ENCODE measurements at places on chromosomes 1 and 21.

DNA sequence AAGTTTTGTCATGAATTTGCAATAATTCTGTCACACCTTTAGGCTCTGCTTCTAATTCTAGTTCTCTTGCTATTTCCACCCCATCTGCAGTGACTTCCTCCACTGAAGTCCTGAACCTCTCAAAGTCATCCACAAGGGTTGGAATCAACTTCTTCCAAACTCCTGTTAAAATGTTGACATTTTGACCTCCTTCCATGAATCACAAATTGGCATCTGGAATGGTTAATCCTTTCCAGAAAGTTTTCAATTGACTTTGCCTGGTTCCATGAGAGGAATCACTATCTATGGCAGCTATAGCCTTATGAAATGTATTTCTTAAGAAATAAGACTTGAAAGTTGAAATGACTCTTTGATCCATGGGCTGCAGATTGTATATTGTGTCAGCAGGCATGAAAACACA, 19.7 kb upstream of the SFT2D2 start:
- no peak for DNase-seq

- no peak for DNase-seq
These were observed 862.7 kb downstream of the NCAM2 start for GRCh38 chr21:21860888-21861287.

- DNase-seq = no peak
These were observed 4.8 kb upstream of the TAF13 start for GRCh38 chr1:109080441-109081082.

GRCh38 chr21:29217818-29218291, 80.9 kb upstream of the BACH1 start:
- DNase-seq = no peak

- DNase-seq = no peak
These were observed 52.1 kb downstream of the STYXL2 start for GRCh38 chr1:167145965-167146364.

GRCh38 chr1:228752675-228753265, 17.5 kb downstream of the RHOU start:
- DNase-seq = no peak

GRCh38 chr21:41236352-41236973, 68.5 kb downstream of the BACE2 start:
- no peak for DNase-seq

- DNase-seq = no peak
These were observed 612 bp upstream of the CD52 start for GRCh38 chr1:26317146-26317545.

DNA sequence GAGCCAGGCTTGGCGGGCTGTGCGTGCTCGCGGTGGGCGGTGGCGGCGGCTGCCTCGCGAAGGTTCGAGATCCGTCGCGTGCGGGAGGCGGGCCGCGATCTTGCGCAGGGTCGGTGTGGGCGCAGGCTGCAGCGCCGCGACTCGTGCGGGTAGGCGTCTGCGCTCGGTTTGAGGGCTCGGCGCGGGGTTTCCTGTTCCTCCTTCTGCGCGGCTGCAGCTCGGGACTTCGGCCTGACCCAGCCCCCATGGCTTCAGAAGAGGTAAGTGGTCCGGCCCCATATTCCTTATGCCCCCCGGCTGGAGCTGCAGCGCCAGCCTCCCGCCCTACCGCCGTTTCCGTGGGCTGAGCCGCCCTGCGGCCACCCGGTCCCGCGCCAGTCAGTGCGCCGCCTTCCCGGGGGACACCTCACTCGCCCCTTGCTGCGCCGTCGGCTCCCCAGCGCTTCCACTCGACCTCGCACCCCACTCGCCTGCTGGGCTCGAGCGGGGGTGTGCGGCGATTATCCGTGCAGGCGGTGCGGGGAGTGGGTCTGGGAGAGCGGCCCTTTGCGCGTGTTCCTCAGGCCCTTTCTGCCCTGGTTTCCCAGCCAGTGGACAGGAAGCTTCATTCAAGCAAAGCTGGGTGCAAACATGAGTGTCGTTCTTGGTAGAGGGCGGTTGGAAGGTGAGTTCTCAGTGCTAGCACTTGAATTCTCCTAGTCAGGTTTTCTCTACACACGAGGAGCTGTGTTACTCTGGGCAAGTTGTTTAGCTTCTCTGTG, at the start of gene CACYBP:
CACYBP (plus strand) TSS at position 12 of the 761 bp plus-strand sequence; CDS start at position 246, 234 bp downstream.
- DNase-seq = no peak

- no peak for DNase-seq
These were observed 358.0 kb upstream of the C1orf87 start for GRCh38 chr1:60431593-60431992.

DNA sequence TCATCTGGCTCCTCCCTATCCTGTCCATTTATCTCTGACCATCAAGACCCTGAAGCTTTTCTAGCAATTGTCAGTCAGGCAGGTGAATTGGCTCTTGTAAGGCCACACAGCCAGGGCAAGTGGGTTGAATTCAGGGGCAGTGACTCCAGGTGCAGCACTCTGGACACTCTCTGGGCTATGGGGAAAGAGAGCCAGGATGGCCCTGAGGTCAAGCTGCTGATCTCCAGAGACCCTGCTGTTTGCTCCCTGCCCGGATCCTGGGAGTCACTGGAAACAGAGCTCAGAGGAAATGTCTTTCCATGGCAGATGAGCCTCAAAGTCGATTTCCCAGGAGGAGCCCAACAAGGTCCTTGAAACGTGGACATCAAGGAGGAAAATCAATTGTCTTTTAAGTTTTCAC, 184.4 kb downstream of the C1orf94 start:
- no peak for DNase-seq

DNA sequence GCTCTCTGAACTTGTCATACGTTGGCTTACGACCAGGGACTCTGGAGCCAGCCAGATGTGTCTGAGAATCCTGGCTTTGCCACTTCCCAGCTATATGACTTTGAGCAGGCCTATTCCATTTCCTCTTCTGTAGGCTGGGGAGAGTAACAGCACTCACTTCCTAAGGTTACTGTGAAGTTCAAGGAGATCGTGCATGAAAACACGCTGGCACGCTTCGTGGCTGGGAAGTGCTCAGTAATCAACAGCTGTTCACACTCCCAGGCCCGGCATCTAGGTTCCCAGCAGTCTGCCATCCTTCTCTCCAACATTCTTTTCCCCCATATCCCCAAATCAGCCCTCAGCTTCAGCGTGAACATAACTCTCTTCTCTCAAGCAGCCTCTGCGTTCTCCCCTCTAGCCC, 2.0 kb downstream of the ASCL5 start:
- no peak for DNase-seq

- DNase-seq = no peak
These were observed 44.8 kb downstream of the ATP5PO start for GRCh38 chr21:33870768-33871167.

DNA sequence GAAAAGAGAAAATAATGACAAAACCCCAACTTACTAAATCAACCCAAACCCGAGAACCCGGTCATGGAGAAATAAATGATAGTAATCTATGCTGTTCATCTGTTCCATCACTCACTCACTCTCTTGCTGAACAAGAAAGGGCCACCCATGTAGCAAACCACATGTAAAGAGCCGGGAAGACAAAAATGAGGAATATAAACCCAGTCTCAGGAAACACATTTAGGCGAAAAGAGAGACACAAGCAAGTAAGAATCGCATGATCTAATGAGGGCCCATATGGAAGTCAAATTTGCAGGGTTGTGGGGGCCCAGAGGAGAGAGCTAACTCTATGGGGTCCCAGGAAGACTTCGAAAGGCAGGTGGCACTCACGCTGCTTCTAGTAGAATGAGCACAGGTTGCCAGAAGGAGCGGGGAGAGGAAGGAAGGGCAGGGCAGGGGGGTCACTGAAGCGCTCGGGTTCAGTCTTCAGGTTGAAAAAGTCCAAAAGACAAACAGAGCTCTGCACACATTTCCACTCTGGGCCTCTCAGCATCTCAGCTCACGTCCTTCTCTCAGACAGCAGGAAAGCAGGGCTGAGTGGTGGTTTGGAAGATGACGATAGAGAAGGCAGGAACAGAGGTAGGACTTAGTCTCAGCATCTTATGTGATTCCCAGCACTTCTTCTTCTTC, 142.9 kb upstream of the KRTAP19-8 start:
- DNase-seq = no peak

DNA sequence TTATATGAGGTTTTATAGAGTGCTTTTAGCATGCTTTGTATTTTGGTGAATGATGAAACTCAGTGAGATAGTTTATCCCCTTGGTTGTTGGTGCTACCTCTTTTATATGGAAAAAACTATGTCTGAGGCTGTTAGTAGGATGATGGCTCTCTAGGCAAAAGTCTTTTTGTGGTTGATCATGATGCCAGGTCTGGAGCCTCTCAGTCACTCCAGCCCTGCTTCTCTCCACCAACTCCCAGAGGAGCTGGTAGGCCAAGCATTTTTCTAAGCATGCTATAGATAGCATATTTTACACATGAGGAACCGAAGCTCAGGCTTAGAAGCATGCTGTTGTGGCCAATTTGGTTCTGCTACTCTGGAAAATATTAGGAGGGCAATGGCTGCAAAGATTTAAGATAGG, 82.2 kb downstream of the FMN2 start:
- DNase-seq = no peak

DNA sequence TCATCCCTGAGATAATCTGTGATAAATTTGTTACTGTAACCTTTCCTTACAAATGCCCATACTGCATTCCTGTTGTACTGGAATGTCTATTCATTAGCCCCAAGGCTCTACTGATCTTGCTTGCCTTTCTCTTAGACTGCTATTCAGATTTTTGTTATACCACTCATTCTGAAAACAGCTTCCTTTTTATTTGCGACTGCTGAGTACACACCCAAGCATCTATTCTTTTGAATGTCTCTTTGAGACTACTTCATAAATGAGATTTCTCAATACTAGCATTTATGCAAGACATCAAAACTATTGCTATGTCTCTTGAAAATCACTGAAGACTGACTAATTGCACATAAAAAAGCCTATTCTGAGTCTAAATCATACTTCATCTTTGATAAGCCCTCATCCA, 38.6 kb downstream of the DENND1B start:
- no peak for DNase-seq

DNA sequence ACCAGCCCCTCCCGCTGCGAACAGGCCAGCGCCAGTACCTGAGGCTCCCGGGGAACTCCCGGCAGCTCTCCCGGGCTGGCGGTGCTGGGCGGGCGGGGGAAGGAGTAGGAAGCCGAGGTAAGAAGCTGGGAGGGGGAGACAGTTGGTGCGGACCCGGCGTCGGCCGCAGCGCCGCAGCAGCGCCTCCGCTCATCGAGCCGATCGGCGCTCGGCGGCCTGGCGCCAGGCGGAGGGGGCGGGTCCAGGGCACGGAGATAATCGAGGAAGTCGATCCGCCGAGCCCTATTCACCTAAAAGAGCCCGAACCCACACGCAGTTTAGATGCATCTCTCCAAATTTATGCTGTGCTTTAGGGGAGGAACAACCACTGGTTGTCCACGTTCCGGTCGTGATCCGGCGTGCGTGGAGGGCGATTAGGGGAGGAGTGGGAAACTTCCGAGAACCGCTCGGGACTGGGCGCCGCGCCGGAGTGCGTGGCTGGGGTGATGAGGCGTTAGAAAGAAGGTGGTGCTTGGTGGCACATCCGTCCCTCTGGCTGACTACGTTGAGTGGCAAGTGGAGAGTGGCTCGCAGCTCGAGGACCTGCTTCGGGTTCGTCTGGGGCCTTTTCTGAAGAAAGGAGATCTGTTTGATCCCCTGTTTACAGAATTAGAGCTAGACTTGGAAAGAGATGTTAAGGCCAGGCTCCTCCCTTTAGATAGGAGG, at the start of gene VAMP4:
VAMP4 (minus strand) TSS at position 194 of the 705 bp plus-strand sequence. CDS start 3,651 bp downstream, outside the sequence.
- peak; percentile 76 for DNase-seq

DNA sequence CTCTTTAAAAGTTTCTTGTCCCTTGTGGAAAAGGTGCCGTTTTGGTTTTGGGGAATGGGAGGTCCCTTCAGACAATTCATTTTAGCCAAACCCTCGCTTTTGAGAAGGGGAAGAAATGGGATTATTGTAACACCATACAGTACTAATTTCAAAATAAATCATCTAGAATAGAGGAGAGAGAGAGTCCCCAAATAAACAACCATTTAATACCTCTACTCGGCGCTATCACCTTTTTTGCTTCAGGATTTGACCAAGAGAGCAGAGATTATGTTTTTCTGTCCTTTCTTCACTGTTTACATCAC, 770 bp upstream of the RC3H1 start:
- no peak for DNase-seq

DNA sequence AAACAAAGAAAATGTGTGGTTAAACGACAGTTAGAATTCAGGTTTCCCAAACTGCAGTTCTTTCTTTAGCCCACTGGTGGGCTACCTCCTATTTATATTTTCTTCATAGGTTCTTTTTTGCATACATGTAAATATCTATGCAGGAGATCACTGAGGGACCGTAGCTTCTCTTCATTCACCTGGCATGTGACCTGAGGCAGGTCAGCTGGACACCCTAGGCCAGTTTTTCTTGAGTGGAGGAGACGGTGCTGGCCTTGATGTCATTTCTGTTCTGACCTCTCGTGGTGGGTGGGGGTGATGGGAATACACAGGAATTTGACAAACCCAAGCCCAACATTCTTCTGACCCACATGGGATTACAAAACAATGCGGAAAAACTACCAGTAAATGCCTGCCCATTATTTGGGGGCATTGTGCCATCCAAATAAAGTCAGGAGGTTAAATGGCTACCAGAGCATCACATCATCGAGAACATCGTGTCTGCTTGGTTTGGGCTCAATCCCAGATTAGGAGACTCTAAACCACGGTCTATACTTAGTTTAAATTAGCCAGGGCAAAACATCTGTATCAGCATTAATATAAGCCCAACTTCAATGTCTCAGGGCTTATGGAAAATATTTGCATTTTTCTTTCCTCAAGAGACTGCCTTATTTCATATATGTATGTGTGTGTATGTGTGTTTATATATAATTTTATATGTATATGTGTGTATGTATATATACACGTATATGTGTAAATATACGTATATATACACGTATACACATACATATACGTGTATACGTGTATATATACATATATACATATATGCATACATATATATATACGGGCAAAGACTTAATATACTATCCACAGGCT, 7.4 kb upstream of the IRF2BP2 start:
- no peak for DNase-seq

DNA sequence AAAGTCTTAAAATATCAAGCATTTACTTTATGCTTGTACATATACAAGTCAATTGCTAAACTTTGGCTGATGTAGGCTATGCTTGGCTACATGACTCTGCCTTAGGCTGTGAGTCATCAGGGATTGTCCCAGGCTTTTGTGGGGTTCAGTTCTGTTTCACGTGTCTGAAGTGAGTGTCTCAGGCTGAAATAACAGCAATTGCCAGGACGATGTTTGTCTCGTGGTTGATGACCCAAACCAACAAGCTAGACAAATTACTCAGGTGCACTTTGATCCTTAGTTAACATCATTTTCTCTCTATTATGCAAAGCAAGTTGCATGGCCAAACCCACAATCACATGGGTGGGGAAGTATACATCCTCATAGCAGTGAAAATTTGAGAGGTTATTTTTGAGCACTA, 410.1 kb downstream of the BRINP3 start:
- DNase-seq = no peak

DNA sequence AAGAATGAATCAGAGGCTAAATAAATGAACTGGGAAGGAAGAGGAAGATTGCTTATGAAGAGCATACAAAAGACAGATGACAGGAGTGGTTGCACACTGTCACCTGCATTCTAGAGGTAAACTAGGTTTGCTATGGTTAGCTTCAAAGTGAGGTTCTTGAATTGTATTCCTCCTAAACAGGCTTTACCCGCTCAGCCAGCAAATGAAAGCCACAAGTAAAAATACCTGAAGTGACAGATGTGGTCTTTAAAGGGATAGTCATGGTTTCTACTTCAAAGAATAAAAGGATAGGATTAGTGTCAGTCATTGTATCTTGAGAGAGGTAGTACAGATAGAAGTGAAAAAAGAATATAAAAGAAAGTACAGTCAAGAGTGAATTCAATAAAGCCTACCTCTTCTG, 32.4 kb upstream of the PRDX6 start:
- DNase-seq = no peak

GRCh38 chr1:17207966-17208418, 3.1 kb downstream of the PADI1 start:
- DNase-seq = no peak

Measured in frontal cortex (tissue), 4 donors.